ENCODE measurements at places on chromosomes 16 and 17.

GRCh38 chr16:25141648-25142047 lies 30.1 kb downstream of the LCMT1 start:
- peak; percentile 33 for DNase-seq

GRCh38 chr17:74746922-74747321 lies 1.5 kb upstream of the NHERF1 start:
- no peak for DNase-seq

DNA sequence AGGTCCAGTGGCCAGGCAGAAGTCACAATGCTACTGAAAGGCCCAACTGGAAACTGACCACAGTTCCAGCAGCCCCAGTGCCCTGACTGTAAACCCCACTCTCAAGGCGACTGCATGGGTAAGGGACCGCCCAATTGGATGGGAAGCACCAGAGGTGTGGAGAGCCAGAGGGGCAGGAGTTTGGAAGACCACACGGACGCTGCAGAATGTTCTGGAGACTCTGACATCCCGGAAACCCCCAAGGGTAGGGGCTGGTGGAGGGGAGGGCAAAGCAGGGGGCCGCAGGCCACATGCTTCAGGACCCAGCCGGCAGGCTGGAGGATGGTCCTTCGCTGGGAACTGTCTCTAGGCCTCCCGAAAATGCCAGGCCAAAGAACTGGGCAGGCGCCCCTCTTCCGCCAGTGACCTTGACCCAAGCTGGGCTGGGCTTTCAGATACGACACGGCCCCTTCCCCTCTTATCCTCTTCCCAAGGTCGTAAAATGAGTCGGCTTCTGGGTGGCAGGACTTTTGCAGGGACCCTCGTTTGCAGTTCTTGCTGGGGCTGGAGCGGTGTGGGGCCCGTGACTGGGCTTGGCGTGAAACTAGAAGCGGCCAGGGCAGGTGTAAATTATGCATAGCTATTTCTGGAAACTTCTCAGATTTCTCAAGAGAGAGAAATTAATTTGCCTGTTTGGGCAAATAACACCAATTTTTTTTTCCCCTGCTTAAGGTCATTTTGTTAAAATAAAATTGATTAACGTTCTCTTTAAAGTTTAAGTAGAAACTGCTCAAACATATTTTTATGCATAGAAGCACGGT lies 110.2 kb downstream of the C16orf78 start:
- no peak for DNase-seq

DNA sequence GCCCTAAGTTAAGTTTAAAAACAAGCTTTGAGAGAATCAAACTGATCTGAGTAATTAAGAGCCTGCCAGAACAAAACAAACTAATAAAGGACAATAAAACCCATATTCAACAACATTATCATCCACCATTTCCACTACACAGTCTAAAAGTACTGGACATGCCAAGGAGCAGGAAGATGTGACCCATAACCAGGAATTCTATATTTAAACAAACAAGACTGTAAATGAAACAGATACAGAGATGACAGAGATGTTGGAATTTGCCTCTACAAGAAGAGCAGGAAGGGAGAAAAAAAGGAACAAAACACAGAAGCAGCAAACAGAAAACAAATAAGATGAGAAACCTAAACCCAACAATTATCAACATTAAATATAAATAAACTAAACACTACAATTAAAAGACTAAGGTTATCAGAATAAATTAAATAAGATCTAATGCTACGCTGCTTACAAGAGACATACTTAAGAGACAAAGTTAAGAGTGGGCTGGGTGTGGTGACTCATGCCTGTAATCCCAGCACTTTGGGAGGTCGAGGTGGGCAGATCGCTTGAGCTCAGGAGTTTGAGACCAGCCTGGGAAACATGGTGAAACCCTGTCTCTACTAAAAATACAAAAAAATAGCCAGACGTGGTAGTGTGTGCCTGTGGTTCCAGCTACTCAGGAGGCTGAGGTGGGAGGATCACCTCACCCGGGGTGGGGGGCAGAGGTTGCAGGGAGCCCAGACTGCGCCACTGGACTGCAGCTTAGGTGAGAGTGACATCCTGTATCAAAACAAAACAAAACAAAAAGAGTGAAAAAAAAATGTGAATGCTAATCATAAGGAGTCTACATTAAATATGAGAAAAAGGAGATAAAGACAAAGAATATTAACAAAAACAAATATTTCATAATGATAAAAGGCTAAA lies 50.6 kb downstream of the CREBBP start:
- no peak for DNase-seq

- DNase-seq: no peak
Measured at GRCh38 chr17:3917391-3917931, 1.2 kb upstream of the P2RX1 start.

DNA sequence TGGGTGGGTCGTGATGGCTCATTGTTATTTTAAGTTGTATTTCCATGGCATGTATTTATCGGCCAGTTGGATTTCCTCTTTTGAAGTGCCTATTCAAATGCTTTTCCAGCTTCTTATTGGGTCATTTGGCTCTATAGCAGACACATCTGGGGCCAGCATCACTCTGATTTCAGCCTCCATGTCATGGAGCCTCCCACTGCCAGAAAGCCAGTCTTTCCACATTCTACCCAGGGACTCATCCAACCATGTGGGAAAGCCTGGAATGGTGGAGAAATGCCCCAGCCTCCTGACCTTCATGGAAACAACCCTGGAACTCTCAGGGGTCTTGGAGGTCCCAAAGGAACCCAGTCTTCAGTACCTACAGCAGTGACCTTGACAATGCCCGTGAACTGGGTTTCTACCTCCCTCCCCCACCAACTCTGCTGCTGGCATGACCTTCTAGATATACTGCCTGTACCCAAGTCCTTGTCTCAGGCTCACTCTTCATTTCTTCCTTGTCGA lies 33.8 kb upstream of the ADGRG1 start:
- no peak for DNase-seq

DNA sequence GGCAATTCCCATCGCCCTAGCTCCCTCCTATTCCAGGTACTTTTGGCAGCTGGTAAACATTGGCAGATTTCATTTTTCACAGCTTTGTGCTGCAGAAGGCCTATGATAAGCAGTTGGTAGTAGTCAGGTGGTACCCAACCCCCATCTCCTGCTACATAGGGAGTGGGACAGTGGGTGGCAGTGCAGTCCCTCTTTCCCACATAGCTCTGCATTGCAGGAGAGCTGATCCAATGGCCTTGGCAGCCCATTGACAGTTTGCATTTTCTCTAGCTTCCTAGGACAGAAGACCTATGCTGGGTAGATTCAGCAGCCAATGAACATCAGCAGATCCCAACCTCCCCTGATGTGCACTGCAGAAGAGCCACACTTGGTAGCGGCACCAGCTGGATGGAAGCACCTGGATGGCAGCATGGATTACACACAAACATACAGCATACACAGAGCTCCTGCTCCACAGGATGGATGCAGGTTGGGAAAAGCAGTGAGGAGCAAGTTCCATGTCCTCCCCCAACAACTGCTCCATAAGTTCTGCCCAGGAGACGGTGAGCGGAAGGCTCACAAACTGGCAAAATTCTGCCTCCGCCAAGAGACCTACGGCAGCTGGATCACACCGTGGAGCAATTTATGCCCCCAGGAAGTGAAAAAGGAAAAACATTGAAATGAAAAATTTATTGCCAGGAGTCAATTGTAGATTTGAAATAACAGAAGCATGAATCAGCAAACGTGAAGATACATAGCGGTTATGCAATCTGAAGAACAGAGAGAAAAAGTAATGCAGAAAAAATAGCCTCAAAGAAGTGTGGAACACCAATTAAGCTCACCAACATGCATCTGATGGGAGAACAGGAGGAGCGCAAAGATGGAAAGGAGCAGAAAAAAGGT lies 95.7 kb downstream of the CACNG1 start:
- DNase-seq: no peak

DNA sequence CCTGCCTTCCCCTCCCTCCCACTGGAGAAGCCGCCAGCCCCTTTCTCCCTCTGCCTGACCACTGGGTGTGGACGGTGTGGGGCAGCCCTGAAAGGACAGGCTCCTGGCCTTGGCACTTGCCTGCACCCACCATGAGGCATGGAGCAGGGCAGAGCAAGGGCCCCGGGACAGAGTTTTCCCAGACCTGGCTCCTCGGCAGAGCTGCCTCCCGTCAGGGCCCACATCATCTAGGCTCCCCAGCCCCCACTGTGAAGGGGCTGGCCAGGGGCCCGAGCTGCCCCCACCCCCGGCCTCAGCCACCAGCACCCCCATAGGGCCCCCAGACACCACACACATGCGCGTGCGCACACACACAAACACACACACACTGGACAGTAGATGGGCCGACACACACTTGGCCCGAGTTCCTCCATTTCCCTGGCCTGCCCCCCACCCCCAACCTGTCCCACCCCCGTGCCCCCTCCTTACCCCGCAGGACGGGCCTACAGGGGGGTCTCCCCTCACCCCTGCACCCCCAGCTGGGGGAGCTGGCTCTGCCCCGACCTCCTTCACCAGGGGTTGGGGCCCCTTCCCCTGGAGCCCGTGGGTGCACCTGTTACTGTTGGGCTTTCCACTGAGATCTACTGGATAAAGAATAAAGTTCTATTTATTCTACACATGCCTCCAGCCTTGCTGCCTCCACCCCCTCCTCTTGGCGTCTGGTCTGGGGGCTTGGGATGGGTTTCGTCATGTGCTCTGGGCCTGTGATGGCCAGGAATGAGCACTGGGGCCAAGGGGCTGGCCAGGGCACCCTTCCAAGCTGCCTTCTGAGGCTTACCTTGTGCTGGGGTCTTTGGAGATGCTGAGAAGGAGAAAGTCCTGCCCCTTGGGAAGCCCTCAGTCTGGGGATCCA lies 7.3 kb downstream of the GJD3 start:
- no peak for DNase-seq
